ENCODE measurements at places on chromosomes 6 and 20.

- no peak overlapping the region for H3K27ac ChIP-seq
- no peaks in the 10 kb centered on the region for H3K27me3 ChIP-seq
- H3K4me3 ChIP-seq, result no peak overlapping the region
- H3K4me1 ChIP-seq, result no peaks in the 10 kb centered on the region
These were observed 311.8 kb upstream of the MMS22L start for GRCh38 chr6:97594844-97595243.

DNA sequence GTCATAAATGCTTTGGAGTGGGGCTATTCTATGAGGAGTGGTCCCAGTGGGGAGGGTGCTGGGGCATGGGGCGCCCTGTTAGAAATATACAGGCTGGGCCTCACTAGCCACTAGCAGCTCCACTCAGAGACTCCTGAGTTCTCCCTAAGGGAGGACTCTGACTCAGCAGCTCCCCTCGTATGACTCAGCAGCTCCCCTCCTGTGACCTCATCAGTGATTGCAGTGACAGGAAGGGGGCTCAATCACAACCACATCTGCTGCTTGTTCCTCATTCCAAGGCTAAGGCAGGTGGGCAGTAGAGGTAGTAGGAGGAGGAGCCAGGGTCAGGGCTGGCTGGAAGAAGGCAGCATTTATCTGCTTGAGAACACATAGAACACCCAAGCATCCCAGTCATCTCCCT is 73.7 kb downstream of the PRND start:
- peaks cover 4% of the 10 kb centered on the region for H3K4me1 ChIP-seq
- no peak for DNase-seq
- H3K4me3 ChIP-seq, result no peak overlapping the region

GRCh38 chr6:100344761-100345160 is 120.0 kb downstream of the SIM1 start:
- H3K36me3 ChIP-seq, result no peaks in the 10 kb centered on the region
- no peaks in the 10 kb centered on the region for H3K27me3 ChIP-seq
- no peak for DNase-seq
- H3K4me1 ChIP-seq, result no peaks in the 10 kb centered on the region
- H3K27ac ChIP-seq, result no peak overlapping the region

GRCh38 chr20:56371977-56372376 is 13.2 kb downstream of the FAM210B start:
- H3K4me3 ChIP-seq, result no peak overlapping the region
- no peak overlapping the region for H3K27ac ChIP-seq
- no peaks in the 10 kb centered on the region for H3K4me1 ChIP-seq
- no peak for DNase-seq

GRCh38 chr6:99613409-99613704 is 6.7 kb downstream of the PRDM13 start:
- H3K27me3 ChIP-seq, result peaks cover 3% of the 10 kb centered on the region
- DNase-seq, result no peak
- H3K36me3 ChIP-seq, result no peaks in the 10 kb centered on the region
- peak overlapping the region; percentile 49 for H3K4me3 ChIP-seq
- peaks cover 19% of the 10 kb centered on the region for H3K4me1 ChIP-seq

DNA sequence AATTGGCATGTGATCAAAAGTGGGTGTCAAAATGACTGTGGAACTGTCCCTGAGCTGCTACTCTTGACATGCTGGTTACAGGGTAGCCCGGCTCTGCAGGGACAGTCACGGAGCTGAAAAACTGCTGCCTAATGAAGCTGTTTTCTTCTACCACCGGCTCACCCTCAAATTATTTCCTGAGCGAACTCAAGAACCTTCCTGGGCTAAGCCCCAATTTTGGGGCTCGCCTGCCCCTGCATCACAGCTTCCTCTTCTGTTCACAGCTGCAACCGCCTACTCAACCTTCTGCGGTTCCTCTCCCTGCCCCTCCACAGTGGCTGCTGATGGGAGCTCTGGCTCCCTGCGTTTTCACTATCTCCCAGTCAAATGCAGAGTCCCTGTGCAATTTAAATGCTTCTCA is 110.8 kb upstream of the MLN start:
- H3K27me3 ChIP-seq, result no peaks in the 10 kb centered on the region
- no peak for DNase-seq
- H3K36me3 ChIP-seq, result no peaks in the 10 kb centered on the region
- no peak overlapping the region for H3K4me3 ChIP-seq
- H3K27ac ChIP-seq, result no peak overlapping the region
- peaks cover 13% of the 10 kb centered on the region for H3K4me1 ChIP-seq

DNA sequence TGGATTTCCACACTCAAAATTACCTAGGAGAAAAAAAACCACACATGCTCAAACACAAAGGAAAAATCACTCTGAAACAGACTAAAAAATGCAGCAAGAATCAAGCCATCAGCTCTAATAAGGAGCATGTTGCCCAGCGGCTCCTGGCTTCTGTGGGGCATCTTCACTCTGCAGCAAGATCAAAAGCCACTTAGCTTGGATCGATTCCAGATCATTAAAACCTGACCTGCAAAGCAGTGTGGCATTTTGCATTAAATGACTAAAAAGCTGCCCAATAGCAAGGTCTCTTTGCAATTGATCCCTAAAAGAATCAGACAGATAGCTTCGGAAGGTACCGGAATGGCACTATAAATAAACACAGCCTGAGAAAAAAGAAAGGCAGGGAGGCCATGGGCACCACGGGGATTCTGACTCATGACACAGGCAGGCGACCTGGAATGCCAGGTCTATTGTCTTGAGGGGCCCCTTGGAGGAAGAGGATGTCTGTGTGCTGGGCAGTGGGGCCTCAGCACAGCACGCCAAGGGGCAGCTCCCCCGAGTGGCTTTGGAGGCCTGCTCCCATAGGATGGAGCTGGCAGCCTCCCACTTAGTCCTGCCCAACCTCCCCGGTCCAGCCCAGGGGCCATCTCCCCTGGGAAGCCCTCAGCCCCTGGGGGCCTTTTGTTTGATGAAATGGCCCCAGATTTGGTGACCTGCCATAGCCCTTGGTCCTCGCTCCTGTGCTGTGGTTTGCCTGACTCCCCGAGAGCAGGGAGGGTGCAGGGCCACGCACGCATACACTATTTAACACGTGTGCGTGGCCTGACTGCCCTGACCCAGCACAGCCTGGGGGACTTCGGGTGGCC is 7.6 kb downstream of the LEMD2 start:
- no peaks in the 10 kb centered on the region for H3K27me3 ChIP-seq
- H3K4me3 ChIP-seq, result no peak overlapping the region
- no peaks in the 10 kb centered on the region for H3K4me1 ChIP-seq
- no peak for DNase-seq
- no peak overlapping the region for H3K27ac ChIP-seq
- peaks cover 41% of the 10 kb centered on the region for H3K36me3 ChIP-seq

- H3K4me3 ChIP-seq, result no peak overlapping the region
- H3K4me1 ChIP-seq, result no peaks in the 10 kb centered on the region
- H3K27ac ChIP-seq, result no peak overlapping the region
These were observed 11.5 kb downstream of the TPD52L2 start for GRCh38 chr20:63876489-63877036.

DNA sequence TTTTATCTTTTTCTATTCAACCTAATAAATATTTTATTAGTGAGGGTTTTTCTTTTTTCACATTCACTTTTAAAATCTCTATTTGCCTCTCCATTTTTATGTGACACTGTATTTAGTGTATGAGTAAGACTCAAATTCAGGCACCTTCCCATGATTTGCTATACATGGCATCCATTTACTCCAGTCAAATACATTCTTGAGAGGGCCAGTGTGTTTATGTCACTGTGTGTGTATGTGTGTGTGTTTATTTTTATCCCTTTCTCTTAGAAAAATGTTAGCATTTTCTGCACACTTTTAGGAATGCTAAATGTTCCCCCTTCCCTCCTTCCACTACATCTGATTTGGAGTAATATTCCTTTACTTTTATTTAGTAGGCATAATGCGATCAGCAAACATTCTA is 290.0 kb downstream of the PACRG start:
- no peak overlapping the region for H3K27ac ChIP-seq
- no peak for DNase-seq

GRCh38 chr20:37822141-37822601 is 80.8 kb upstream of the VSTM2L start:
- no peaks in the 10 kb centered on the region for H3K27me3 ChIP-seq
- no peak for DNase-seq
- no peak overlapping the region for H3K27ac ChIP-seq
- H3K4me3 ChIP-seq, result no peak overlapping the region
- H3K4me1 ChIP-seq, result peaks cover 9% of the 10 kb centered on the region

DNA sequence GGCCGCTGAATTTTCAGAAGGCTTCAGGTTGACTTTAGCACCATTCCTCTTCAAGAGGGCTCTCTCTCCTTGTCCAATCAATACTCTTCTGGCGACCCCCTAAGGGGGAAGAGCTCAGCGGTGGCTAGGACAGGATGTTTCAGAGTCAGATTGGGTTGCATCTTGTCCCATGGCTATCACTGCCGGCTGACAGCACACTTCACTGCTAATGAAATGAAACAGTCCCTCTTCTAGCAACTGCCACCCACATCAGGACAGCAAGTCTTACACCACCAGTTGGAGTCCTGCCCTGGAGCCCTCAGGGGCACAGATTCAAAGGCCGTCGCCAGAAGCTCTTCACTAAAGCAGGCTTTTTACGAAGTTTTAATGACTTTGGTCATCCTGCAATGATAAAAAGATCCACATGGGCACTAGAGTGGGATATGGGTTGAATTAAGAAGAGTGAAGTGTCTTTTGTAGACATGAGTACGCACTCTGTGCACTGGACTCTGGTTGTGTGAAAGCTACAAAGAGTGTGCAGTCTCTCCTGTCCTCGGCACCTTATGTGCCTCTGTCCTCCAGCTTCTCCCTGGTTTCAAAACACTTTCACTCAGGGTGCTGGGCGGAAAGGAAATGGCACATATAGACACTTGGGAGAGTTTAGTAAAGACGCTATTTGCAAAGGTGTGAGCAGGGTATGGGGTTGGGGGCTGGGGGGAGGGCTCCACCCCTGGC is 66.1 kb upstream of the SLC22A16 start:
- no peak for DNase-seq
- no peaks in the 10 kb centered on the region for H3K4me1 ChIP-seq
- no peaks in the 10 kb centered on the region for H3K27me3 ChIP-seq
- no peaks in the 10 kb centered on the region for H3K36me3 ChIP-seq
- H3K4me3 ChIP-seq, result no peak overlapping the region

GRCh38 chr20:12358655-12359009 is 440.9 kb downstream of the BTBD3 start:
- no peak overlapping the region for H3K4me3 ChIP-seq
- H3K27me3 ChIP-seq, result no peaks in the 10 kb centered on the region
- no peaks in the 10 kb centered on the region for H3K4me1 ChIP-seq
- H3K27ac ChIP-seq, result no peak overlapping the region
- no peak for DNase-seq

DNA sequence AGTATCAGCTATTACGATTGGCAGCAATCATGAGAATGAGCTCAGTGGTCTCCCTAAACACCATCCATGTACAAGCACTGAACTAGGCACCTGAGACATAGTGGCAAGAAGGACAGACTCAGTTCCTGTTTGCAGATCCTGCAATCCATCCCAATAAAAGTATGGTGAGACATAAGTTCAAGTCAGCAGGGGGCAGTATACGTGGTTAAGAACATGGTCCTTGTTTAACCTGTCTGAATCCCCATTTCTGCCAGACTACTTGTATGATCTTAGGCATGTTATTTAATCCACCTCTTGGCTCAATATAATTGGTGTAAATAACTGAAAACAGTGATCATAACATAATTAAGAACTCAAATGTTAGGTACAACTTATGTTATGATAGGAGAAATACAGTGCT is 33.2 kb upstream of the PNISR start:
- no peaks in the 10 kb centered on the region for H3K27me3 ChIP-seq
- no peak overlapping the region for H3K4me3 ChIP-seq
- no peak for DNase-seq
- peaks cover 3% of the 10 kb centered on the region for H3K36me3 ChIP-seq
- H3K27ac ChIP-seq, result no peak overlapping the region

DNA sequence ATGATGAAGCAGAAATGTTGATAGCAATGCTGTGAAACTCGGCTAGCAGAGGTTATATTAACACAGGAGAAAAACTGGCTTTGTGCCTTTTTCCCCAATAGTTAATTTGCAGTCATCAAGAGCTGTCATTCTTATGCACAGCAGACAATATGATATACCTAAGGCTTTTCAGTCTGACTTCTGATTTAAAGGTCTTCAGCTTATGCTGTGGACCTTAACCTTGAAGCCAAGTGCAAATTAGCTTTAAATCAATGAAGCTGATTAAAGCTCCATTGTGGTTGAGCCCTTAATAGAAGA is 171.6 kb upstream of the ID4 start:
- DNase-seq, result no peak
- no peaks in the 10 kb centered on the region for H3K4me1 ChIP-seq
- H3K27ac ChIP-seq, result no peak overlapping the region
- H3K36me3 ChIP-seq, result no peaks in the 10 kb centered on the region
- H3K27me3 ChIP-seq, result no peaks in the 10 kb centered on the region

GRCh38 chr20:57905448-57905847 is 195.6 kb upstream of the PMEPA1 start:
- H3K4me1 ChIP-seq, result no peaks in the 10 kb centered on the region
- H3K27ac ChIP-seq, result no peak overlapping the region
- DNase-seq, result no peak
- no peaks in the 10 kb centered on the region for H3K36me3 ChIP-seq
- no peak overlapping the region for H3K4me3 ChIP-seq

- H3K36me3 ChIP-seq, result peaks cover 7% of the 10 kb centered on the region
- H3K27me3 ChIP-seq, result no peaks in the 10 kb centered on the region
- DNase-seq, result no peak
- peak overlapping the region; percentile 97 for H3K27ac ChIP-seq
- peak overlapping the region; percentile 0 for H3K4me3 ChIP-seq
These were observed 41.2 kb downstream of the DUSP22 start for GRCh38 chr6:333379-334002.

DNA sequence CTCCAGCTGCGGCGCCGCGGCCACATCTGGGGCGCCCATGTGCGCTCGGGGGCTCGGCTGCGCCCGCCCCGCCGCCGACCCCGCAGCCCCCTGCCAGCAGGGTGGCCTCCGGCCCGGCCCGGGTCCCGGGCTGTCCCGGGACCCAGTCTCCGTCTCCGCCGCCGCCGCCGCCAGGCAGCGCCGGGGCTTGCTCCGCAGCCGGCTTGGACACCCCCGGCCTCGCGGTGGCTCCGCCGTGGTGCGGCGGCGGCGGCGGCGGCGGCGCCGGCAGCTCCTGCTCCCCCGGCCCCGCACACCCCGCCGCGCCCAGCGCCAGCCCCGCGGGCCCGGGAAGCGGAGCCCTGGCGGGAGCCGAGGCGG is 219 bp downstream of the ISM1 start:
- no peaks in the 10 kb centered on the region for H3K36me3 ChIP-seq
- H3K4me1 ChIP-seq, result peaks cover 4% of the 10 kb centered on the region
- no peak overlapping the region for H3K4me3 ChIP-seq
- H3K27ac ChIP-seq, result no peak overlapping the region
- no peak for DNase-seq
